DMS 273 treated with DMSO at 0.1 percent for 48 hours (cell line): ENCODE measurements at places on chromosomes 7 and 10.

GRCh38 chr10:110273474-110273873 is 31.2 kb downstream of the SMNDC1 start:
- DNase-seq: peak; percentile 9

GRCh38 chr10:101525848-101526247 is 62.2 kb downstream of the POLL start:
- no peak for DNase-seq

GRCh38 chr10:84412482-84412881 is 84.1 kb downstream of the CCSER2 start:
- no peak for DNase-seq

DNA sequence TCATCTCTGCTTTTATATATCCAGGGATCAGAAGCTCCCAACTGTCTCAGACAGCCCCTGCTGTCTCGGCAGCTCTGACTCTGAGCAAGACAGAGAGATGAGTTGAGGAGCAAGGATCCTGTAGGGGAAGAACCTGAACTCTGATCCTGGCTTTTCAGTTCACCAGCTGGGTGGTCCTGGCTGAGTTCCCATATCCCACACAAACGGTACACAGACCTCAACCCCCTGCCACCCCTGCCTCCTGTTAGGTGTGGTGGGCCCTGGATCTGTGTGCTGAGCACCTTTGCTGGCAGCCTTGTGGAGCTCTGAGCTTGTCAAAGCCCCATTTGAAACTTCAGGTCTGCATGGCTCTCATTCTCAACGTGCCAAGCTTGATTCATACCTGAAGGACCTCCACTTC is 54.3 kb upstream of the GPR26 start:
- no peak for DNase-seq

- DNase-seq: no peak
Observed at GRCh38 chr10:117214401-117214800, 17.1 kb downstream of the KCNK18 start.

- DNase-seq: no peak
Observed at GRCh38 chr7:106982415-106982814, 62.1 kb upstream of the PRKAR2B start.

- no peak for DNase-seq
Observed at GRCh38 chr7:20237464-20238193, 20.4 kb upstream of the MACC1 start.

DNA sequence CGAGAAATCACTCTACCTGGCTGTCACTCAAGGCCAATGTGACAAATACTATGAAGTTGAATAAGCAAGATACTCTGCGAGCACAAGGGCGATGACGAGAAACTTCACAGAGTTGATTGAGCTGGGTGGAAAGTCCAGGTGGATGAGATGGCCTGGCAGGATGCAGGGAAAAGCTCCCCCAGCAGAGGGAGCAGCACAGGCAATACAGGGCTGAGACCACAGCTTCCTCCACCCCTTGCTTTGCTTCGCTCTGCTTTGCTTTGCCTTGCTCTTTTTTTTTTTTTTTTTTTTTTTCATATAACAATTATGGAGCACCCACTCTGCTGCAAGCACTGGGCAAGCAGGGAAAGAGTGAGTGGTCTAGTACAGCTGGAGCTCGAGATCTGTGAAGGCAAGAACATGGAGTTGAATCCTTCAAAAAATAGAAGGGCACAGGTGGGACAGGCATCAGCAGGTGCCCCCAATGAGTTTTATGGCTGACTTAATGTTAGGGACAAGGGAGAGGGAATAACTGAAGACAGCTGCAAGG is 88.3 kb downstream of the CABCOCO1 start:
- peak; percentile 5 for DNase-seq

DNA sequence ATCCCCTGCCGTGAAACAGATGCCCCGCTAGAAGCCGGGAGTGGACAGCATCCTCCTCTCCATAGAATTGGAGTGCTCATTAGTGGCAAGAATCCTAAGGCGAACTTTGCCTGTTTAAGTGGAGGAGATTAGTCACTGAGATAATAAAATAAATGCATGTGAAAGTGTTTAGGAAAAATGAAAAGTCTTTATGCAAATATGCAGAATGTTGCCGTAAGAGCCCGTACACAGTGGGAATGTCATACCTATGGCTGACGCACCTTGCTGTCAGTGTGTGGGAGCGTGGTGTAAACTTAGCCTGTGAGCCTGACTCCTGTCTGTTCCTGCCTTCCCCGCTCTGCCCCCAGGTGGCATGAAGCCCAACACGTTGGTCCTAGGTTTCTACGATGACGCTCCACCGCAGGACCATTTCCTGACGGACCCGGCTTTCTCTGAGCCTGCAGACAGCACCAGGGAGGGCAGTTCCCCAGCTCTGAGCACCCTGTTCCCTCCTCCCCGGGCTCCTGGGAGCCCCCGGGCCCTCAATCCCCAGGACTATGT is 1.7 kb upstream of the TRIP6 start:
- peak; percentile 29 for DNase-seq

- no peak for DNase-seq
Observed at GRCh38 chr7:8176370-8177081, 85.4 kb downstream of the ICA1 start.

DNA sequence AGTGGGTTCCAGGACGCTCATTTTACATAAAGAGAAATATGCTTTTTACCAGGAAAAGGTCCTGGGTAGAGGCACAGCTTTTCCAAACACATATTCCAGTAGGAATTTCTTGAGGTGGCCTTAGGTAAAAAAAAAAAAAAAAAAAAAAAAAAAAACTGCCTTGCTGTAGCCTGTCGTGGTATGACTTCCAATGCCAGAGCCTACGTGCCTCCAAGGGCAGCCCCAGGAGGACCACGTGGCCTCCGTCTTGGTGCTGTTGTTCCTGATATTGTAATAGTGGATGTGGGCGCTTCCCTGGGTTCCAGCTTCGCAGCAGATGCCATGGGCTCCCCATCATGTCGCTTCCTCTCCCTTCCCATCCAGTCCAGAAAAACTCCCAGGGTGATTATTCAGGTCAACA is 49.3 kb downstream of the PRKAG2 start:
- DNase-seq: no peak

- DNase-seq: no peak
Observed at GRCh38 chr7:14020339-14020900, 31.0 kb upstream of the ETV1 start.

- no peak for DNase-seq
Observed at GRCh38 chr7:128042012-128042411, 10.8 kb upstream of the LRRC4 start.

- no peak for DNase-seq
Observed at GRCh38 chr7:108086546-108086945, 43.6 kb downstream of the LAMB4 start.

- DNase-seq: no peak
Observed at GRCh38 chr10:22475651-22476600, 130.6 kb downstream of the SPAG6 start.

- no peak for DNase-seq
Observed at GRCh38 chr7:83643739-83644138, 5.2 kb downstream of the SEMA3E start.
